A549 treated with dexamethasone at 1 μM for 4 hours (cell line): ENCODE measurements at places on chromosomes 2 and 18. TPM values are rescaled to one million over a fixed set of nuclear protein-coding genes. Genes with fewer than 3 reads are reported as not detected.

ANKAR gene
- total RNA-seq: 1.2 to 1.8 TPM (median 1.3 TPM) in 5 replicates

TMBIM1 gene
- 125 to 143 TPM (median 136 TPM) in 5 replicates for total RNA-seq

HRH4 gene
- total RNA-seq: not detected in 5 replicates

REG1B gene
- total RNA-seq: not detected in 5 replicates

COLEC11 gene
- total RNA-seq: 0.47 to 0.83 TPM (median 0.69 TPM) in 5 replicates

AQP12A gene
- not detected in 5 replicates for total RNA-seq

GMPPA gene
- total RNA-seq: 33.1 to 38.9 TPM (median 37.2 TPM) in 5 replicates

IL36B gene
- 0.09 to 0.28 TPM (median 0.13 TPM) in 3 of 5 replicates, not detected in the others for total RNA-seq

NFATC1 gene
- 4.7 to 7.3 TPM (median 6.8 TPM) in 5 replicates for total RNA-seq

LNPK gene
- total RNA-seq: 13.9 to 18.6 TPM (median 16.1 TPM) in 5 replicates

ARHGEF33 gene
- total RNA-seq: 0.01 to 0.11 TPM (median 0.06 TPM) in 4 of 5 replicates, not detected in the other

CTIF gene
- total RNA-seq: 11.1 to 15.1 TPM (median 12.9 TPM) in 5 replicates

DQX1 gene
- total RNA-seq: 0.07 to 0.15 TPM (median 0.08 TPM) in 3 of 5 replicates, not detected in the others

TYW5 gene
- 7.0 to 8.2 TPM (median 7.3 TPM) in 5 replicates for total RNA-seq

GPR17 gene
- total RNA-seq: 0.06 to 0.08 TPM (median 0.07 TPM) in 3 of 5 replicates, not detected in the others

GATA6 gene
- total RNA-seq: 0.86 to 1.8 TPM (median 1.5 TPM) in 5 replicates

SFTPB gene
- 0.09 to 0.22 TPM (median 0.16 TPM) in 4 of 5 replicates, not detected in the other for total RNA-seq

RNU2-63P gene
- not detected in 5 replicates for total RNA-seq

PLA2R1 gene
- 1.7 to 2.7 TPM (median 2.2 TPM) in 5 replicates for total RNA-seq

CASP10 gene
- total RNA-seq: 1.4 to 2.1 TPM (median 1.9 TPM) in 5 replicates

LRRTM1 gene
- not detected in 5 replicates for total RNA-seq

DCDC2C gene
- total RNA-seq: 0.26 to 0.67 TPM (median 0.28 TPM) in 5 replicates

PREPL gene
- 18.4 to 27.4 TPM (median 24.0 TPM) in 5 replicates for total RNA-seq

PARD6G gene
- 1.8 to 2.8 TPM (median 2.3 TPM) in 5 replicates for total RNA-seq

DSC2 gene
- 0.64 to 1.1 TPM (median 1.0 TPM) in 5 replicates for total RNA-seq

RGPD6 gene
- 8.0 to 11.0 TPM (median 9.1 TPM) in 5 replicates for total RNA-seq
